IgD-negative memory B cell (primary cell): ENCODE measurements at places on chromosomes 5 and 9. TPM values are rescaled to one million over a fixed set of nuclear protein-coding genes. Genes with fewer than 3 reads are reported as not detected.

TLE1 gene
- polyA plus RNA-seq: 115 TPM

SLC36A3 gene
- not detected for polyA plus RNA-seq

CACNA1B gene
- not detected for polyA plus RNA-seq

SOX30 gene
- polyA plus RNA-seq: 0.81 TPM

IFNA2 gene
- not detected for polyA plus RNA-seq

CAMK2A gene
- polyA plus RNA-seq: not detected

VAV2 gene
- polyA plus RNA-seq: 28.7 TPM

TRPM3 gene
- not detected for polyA plus RNA-seq

SPACA9 gene
- 4.6 TPM for polyA plus RNA-seq

LHX3 gene
- polyA plus RNA-seq: not detected

SLC25A48 gene
- polyA plus RNA-seq: not detected

ELAVL2 gene
- polyA plus RNA-seq: not detected

ZCCHC7 gene
- polyA plus RNA-seq: 76.8 TPM

GNA14 gene
- polyA plus RNA-seq: not detected

EDIL3 gene
- not detected for polyA plus RNA-seq
